Stimulated activated CD8-positive, alpha-beta memory T cell treated with anti-CD3 and anti-CD28 coated beads, Interleukin-4, amount 100 ng/mL, for 24 hours (primary cell): ENCODE measurements at places on chromosomes 1 and 21.

- no peak for DNase-seq
These were observed 13.4 kb downstream of the FTCD start for GRCh38 chr21:46141767-46142581.

DNA sequence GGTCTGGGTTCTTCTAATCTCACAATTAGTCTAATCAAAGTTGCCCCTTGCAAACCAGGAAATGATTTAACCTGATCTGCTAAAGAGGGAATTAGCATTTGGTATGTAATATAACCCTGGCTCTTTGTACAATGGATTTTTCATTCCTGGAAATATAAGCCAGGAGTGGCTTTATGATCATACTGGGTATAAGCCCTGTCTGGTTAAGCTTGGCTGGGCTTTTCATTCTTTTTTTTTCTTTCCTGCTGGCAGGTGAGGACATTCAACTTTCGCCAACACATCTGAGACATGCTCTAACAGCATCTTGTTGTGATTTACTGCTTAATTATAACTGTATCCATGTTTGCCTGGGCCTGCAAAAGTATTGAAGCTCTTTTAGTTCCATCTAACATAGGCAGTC is 20.4 kb upstream of the SDE2 start:
- no peak for DNase-seq

DNA sequence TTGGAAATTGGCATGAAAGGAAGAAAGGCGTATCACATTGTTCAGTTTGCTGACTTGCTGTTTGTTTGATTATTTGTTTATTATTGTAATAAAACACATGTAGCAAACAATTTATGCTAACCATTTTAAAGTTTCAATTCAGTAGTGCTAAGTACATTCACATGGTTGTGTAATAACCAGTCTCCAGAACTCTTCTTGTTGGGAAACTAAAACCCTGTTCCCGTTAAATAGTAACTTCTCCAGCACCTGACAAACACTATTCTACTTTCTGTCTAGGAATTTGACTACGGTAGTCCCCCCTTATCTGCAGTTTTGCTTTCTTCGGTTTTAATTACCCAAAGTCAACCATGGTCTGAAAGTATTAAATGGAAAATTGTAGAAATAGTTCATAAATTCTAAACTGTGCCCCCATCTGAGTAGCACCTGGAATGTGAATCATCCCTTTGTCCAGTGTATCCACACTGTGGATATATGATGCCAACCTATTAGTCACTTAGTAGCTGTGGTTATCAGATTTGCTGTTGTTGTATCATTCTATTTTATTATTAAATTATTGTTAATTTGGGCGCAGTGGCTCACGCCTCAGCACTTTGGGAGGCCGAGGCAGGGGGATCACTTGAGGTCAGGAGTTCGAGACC is 5.5 kb downstream of the MORC3 start:
- DNase-seq, result no peak

GRCh38 chr1:174165471-174166137 is 6.3 kb downstream of the RABGAP1L start:
- DNase-seq, result no peak

DNA sequence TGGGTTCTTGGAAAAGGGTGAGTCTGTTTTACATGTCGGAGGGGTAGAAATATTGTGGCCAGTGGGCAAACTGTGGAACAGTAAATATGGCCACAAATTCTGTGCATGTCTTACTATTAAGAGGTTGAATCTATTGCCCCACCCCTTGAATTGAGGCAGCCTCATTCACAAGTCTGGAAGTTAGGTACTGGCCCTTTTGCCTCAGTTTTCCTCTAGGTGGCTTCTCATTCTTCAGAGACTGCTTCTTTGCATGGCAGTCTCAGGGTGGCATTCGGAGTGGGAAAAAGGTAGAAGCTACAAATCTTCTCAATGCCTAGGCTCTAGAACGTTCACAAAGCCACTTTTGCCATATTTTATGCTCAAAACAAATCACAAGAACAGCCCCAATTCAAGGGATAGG is 57.2 kb downstream of the SLC9C2 start:
- DNase-seq, result no peak

GRCh38 chr1:183235503-183235902 is 49.4 kb downstream of the LAMC2 start:
- no peak for DNase-seq

- no peak for DNase-seq
These were observed 43.2 kb downstream of the CNN3 start for GRCh38 chr1:94883691-94884090.

GRCh38 chr1:229227298-229227919 is 43.5 kb upstream of the RAB4A start:
- peak; percentile 68 for DNase-seq

DNA sequence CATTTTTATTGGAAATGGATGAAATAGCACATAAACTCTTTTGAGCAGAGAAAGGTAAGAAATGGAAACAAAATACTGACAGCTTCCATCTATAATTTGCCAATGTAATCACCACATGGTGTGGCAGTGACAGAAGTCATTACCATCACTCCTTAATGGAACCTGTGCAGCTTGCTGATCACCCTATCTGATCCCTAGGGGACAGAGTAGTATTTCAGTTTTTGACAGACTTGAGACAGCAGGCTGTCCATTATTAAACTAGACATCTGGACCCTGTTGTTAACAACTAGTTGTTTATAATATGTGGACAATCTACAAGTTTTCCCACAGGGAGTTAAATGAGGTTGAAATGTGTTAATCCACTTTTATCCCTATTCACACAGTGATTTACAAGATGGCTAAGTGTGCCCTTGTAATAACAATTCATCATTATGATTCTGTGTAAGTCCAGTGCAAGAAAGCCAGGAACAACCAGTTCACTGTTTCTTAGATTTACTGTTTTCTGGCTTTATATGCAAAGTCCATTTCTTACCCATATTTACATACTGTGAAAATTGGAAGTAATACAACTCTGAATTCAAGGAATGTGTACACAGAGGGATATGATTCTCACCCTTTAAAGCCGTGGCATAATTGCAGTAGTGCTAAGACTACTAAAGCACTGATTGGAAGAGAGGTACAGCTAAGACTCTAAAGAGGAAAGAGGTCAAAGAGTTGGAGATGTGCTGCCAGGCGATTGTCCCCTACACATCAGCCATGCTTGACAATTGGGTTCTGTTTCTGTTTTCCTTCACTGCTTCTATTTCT is 9.1 kb downstream of the KCNT2 start:
- DNase-seq, result no peak

- no peak for DNase-seq
These were observed 35.9 kb downstream of the SMAP2 start for GRCh38 chr1:40409467-40409866.

DNA sequence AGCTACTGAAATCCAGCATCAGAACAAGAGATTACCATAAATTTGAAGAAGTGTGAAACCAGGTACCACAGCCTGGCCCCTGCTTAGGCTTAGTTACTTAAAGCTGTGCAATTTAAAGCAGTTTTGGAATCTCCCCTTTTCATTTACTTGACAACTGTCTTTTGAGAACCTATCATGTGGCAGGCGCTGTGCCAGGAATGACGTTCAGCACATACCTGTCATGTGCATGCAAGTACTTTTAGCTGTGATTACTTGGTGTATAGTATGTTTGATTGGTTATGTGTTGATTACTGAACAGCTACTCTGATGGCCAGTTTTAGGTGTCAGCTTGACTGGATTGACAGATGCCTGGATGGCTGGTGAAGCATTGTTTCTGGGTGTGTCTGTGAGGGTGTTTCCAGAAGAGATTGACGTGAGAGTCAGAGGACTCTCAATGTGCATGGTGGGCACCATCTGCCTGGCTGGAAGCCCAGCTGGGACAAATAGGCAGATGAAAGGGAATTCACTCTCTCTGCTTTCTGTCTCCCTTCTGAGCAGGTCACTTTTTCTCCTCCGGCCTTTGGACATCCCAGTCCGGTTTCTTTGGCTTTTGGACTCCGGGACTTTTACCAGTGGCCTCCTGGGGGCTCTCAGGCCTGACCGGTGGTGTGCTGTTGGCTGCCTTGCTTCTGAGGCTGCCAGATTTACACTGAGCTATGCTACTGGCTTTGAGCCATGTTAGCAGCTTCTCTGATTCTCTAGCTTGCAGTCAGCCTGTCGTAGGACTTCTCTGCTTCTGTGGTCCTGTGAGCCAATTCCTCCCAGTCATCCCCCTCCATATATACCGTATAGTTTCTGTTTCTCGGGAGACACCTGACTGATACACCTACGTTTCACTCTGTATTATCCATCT is 178.0 kb downstream of the RYR2 start:
- no peak for DNase-seq

DNA sequence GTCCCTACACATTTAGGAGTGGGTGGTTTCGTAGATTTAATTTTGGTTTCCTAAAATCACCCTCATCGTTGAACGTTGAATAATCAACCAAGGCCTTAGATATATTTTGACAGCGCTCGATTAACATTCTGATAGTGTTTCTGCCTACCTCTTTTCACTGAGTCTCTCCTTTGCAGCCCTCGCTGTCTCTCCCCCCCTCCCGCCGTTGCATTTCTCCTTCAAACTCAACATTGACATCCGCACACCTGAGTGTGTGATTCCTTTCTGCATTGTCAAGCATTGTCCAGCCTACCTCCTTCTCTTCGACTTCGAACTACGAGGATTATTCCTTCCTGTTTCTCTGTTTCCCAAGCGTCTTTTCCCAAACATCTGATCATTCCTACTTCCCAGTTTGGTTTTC is 1.8 kb upstream of the ADAMTS1 start:
- DNase-seq, result no peak

DNA sequence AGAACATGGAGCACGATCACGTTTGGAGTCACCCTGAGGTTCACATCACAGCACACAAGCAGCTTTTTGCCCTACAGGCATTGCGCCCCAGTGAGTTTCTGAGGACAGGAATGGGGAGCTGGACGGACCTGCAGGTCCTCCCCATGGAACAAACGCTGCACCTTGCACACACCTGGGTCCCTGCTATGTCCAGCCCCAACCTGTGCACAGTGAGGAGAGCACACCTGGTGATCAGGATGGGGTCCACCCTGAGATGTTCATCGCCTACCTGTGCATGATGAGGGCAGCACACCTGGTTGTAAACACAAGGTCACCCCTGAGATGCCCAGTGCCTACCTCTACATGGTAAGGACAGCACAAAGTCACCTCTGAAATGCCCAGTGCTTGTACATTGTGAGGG is 45.9 kb downstream of the TCP10L start:
- no peak for DNase-seq

DNA sequence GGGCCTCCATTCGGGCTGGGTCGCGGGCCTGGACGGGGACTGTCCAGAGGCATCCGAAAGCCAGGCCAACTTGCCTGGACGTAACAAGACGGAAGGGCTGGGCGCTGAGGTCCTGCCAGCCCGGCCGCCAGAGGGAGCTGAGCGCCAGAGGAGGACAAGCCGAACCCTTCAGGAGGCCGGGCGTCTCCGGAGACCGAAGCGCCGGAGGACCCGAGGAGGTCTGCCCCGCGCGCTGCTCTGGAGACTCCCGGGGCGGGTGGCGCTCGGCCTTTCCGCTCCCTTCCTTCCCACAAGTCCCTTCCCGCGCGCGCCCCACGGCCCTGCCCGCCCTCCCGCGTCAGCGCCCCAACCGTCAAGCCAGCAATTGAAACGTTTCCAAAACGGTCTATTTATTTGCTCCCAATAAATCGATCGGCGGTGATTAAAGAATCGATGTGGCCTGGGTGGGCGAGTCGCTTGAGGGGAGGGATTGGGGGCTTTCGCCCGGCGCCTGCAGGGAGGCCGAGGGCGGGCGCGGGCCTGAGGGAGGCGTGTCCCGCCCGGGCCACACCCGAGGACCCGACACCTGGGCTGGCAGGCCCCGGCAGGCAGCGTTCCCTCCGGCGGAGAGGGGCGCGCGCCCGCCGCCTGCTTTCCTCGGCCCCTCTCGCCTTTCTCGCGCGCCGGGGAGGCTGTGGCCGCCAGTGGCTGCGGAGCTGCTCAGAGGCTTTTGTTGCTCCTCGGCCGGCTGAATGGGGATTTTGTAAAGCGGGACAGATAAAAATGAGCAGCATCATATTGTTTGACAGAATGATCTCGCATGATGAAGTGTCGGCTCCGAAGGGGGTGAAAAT is 5.2 kb upstream of the FOXD3 start:
- DNase-seq, result peak; percentile 45

DNA sequence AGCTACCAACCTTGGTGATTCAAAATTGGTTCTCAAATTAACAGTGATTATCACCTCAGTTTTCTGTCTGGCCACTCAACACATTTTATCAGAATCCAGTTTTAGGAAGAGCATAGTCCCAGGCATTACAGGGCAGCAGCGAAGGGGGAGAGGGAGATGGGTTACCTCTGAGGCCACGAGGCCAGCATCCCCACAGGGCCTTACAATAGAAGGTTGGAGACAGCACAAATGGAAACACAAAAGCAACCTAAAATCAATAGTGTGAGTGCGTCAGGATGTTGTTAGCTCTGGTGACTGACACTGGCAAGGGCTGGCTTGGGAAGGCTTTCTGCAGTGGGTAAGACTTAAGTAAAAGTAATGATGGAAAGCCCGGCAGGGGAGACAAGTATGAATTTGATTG is 79.5 kb downstream of the JAK1 start:
- DNase-seq, result no peak

- no peak for DNase-seq
These were observed 61.4 kb downstream of the EIF2B3 start for GRCh38 chr1:44924835-44925464.

GRCh38 chr1:232037774-232038388 is 411.3 kb downstream of the DISC1 start:
- DNase-seq, result no peak

GRCh38 chr1:7589774-7590425 is 181.2 kb upstream of the VAMP3 start:
- no peak for DNase-seq

DNA sequence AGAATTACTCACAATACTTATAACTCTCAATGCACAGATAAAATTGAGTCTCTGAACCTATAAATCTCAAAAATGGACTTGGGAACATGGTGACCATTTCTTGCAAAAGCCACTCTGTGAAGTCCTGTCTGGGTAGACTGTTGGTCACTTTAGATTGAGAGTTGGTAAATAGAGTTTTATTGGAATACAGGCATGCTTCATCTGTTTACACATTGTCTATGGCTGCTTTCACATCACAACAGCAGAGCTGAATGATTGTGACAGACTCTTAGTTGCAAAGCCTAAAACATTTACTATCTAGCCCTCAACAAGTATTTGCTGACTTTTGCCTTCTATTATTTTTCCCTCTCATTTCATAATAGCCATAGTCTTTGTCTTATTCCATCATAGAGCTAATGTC is 24.1 kb upstream of the ASPM start:
- DNase-seq, result no peak

DNA sequence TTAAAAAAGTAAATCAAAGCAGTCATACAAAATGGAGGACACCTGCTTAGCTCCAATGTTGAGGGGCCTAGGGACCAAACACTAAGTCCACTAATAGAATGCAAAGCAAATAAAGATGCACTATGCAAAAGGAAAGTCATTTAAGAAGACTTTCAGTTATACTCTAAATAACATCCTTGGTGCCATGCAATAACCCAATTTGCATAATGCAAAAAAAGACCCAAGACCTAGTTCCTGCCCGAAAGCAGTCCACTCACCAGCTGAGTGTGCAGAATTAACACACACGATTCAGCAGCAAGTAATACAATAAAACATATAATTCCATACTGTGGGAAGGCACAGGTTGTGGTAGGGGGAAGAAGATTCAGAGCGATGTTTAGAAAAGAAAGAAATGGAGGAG is 101.8 kb downstream of the TGFBR3 start:
- DNase-seq, result no peak

- DNase-seq, result no peak
These were observed 897 bp downstream of the EPHX4 start for GRCh38 chr1:92030656-92031107.

GRCh38 chr1:207938016-207938415 is 27.1 kb upstream of the CD34 start:
- DNase-seq, result no peak

- DNase-seq, result no peak
These were observed 79.4 kb downstream of the RPE65 start for GRCh38 chr1:68370101-68370915.
